ENCODE measurements at places on chromosomes 13 and 19.

DNA sequence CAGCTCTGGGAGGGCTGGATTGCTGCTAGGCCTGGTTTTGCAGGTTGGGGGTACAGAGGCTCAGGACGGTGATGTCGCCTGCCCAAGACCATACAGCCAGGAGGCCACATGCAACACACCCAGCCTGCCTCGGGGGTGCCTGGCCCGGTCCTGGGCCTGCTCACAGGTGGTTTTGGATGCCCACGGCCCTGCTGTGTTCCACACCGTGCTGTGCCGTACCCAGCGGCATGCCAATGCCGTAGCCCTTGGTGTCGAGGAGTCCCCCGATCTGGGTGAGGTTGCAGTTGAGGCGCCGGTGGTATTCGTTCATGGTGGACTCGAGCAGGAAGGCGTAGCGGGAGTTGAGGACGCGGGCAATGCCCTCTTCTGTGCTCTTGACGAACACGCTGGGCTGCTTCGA lies 11.5 kb upstream of the ATP1A3 start:
- DNase-seq, result no peak

GRCh38 chr13:111854403-111854802 lies 212.5 kb upstream of the SOX1 start:
- DNase-seq, result no peak

- DNase-seq, result no peak
Observed at GRCh38 chr13:73451221-73452029, 392.6 kb downstream of the KLF5 start.

DNA sequence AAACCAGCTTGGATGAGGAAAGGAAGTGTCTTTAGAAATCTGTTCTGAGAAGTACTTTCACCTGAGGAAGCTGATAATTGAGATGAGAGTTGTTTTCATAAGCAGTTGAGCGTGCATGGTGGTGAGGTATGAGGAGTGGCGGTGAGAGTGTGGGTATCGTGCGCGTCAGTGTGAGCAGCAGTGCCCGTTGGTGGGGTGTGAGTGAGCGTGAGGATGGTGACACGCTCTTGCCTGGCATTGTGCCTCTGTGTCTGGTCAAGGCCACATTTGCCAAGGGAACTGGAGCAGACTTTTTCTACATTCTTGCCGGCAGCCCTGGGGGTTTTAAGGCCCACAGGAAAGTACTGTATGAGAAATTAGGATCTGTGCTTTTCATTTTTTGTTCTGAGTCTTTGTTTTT lies 36.5 kb upstream of the TEX29 start:
- no peak for DNase-seq

GRCh38 chr19:30369833-30370232 lies 2.4 kb upstream of the ZNF536 start:
- no peak for DNase-seq

DNA sequence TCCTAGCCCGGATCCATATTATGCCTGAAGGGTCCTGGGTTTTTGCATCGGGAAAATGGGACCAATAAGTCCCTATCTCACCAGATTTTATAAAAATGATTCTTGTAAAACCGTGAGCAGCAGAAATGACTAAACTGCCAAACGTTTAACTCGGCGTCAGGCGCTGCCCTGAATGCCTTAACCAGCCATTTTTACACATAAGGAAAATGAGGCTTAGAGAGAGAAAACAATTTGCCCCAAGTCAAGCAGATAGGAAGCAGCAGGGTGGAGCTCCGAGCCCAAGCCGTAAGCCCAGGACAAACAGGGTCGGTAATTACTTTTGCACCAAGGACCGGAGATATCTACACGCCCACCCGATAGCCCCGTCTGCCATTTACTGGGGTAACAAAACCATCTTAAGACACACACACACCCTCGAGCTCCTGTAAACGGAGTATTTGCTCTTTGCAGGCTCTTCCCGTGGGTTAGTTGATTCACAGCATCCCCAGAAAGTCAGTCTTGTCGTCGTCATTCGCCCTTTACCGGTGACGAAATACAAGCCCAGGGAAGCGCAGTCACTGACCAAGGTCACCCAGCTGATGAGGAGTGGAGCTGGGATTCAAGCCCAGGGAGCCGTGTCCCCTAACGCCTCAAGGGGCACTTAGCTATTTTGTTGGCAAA lies 16.0 kb upstream of the MRI1 start:
- no peak for DNase-seq

DNA sequence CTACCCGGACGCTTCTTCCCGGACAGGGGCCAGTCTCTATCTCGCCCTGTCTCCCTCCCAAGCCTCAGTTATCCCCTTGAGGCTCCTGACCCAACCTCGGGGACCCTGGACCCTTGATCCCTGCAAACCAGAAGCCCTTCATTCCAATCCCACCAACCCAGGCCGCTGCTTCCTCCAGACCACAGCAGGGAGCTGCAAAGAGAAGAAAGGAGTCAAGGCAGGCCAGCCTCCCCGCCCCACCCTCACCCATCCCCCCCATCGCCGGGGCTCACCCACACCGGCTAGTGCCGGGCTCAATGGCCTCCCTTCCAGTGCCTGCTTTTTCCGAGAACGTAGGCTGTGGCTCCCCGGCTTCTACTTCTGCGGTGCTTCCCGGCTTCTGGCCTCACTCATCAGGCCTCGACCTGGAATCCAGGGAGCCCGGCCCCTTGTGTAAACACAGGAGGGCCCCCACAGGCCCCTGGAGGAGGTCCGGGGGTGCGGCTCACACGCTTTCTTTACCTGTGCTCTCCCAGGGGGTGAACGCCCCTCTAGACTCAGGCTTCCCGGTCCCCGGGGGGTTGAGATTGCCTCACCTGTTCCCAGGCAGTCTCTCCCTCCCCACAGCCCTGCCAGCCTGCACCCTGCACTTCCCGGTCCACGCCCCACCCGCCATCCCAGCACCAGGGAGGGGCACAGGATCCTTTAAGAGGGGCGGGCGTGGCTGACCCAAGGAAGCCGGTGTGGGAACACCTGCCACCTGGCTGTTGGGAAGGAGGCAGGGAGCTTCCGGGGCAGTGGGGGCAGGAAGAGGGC lies at the start of gene FAM83E:
FAM83E (minus strand) TSS at position 641 of the 795 bp plus-strand sequence. CDS start 1,704 bp downstream, outside the sequence.
- DNase-seq, result no peak

DNA sequence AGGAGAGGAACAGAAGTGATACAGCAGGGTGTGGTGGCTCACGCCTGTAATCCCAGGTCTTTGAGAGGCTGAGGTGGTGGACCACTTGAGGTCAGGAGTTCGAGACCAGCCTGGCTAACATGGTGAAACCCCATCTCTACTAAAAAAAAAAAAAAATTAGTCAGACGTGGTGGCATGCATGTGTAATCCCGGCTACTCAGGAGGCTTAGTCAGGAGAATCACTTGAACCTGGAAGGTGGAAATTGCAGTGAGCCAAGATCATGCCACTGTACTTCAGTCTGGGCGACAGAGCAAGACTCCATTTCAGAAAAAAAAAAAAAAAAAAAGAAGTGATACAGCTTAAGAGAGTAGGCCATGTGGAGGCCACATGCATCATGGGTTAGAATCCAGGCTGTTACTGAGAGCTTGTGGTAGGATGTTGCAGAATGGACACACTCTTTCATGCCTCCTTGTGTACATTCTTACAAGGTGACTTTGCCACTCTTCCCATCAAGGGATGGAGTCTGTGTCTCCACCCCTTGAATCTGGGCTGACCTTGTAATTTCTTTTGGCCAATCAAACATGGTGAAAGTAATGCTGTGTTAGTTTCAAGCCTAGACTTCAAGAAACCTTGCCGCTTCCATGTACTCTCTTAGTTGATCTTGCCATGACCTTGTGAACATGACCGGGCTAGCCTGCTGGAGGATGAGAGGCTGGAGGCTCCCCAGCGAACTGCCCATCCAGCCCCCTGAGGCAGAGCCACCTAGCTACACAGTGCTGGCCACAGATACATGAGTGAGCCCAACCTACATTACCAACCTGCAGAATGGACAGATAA lies 12.3 kb downstream of the FAM187B start:
- DNase-seq, result no peak

DNA sequence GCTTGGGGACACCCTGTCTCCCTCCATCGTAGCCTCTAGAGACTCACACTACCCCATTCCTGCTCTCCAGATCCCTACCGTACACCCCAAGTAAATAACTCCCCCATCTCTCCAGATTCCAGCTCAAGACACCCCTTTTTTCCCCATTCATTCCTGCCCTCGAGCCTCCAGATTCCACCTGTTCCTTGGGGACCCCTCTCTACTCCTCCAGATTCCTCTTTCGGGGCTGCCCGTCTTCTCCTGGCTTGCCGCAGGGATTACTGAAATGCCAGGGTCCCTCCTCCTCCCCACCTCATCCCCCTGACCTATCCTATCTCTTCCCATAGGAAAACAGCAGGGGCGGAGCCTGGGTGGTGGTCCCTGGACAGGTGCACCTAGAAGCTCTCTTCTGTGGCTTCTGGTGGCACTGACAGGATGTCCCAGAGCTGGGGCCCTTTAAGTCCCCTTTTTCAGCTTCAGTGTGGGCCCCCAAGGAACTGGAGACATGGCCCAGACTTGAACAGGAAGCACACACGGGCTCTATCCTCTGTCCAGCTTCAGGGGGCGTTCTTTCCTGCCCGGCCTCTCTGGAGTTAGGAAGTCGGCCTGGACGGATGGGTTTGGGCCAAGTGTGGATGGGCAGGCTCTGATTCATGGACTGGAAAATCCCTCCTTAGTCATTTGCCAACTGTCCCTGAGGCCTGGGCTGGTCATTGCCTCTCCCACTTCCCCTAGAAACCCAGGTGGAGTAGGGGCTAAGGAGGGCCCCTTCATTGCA lies 1.2 kb downstream of the ZSWIM4 start:
- DNase-seq, result no peak

DNA sequence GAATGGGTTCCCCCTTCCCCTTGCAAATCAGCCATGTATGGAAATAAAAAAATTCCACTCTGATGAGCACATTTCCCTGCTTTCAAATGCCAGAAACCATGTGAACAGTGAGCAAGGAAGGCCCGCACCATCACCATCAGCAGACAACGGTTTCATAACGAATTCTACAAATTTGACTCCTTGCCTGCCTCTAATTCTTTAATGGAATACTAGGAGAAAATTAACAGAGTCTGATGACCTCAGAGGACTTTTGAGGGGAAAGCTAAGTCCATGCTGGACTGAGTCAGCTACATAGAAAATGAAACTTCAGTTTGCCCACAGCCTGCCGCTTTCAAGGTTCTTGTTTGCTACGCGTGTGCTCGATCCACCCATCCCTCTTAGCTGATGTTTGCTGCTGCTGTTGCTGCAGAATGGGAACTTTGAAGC lies 46.7 kb upstream of the KL start:
- DNase-seq, result no peak

- DNase-seq, result no peak
Observed at GRCh38 chr13:71278512-71278911, 588.5 kb downstream of the DACH1 start.

DNA sequence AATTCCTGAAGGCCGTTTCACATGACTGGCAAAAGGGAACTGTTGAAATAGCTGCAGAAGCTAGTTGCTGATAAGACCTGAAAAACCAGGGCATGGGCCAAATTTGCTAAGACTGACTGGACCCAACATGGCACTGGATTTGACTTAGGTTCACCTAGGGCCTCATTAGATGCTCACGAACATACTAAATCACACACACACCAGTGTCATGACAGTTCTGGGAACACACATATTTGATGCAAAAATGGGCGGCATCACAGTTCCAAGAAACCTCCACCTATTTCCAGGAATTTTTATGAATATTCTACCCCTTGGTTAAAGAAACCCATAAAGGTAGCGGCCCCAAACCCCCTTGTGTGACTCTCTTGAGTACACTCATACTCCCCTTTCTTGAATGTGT lies 99.6 kb upstream of the OBI1 start:
- no peak for DNase-seq

DNA sequence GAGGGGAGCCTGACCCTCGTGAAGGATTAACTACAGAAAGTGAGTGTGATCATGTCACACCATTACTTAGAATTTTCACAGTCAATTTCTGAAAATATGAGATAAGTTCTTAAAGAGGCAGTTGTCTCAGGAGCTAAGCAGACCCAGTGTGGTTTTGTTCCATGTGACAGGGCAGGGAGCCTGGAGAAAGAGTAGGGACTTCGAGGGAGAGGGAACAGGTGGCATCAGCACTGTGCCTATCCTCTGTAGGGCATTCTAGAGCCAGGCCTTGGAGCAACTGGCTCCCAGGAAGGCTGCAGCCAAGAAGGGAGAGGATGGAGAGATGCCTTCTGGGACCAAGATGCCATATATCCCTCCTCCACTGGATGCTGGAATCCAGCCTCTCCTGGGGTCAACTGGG lies 183.0 kb downstream of the TSHZ3 start:
- DNase-seq, result no peak

DNA sequence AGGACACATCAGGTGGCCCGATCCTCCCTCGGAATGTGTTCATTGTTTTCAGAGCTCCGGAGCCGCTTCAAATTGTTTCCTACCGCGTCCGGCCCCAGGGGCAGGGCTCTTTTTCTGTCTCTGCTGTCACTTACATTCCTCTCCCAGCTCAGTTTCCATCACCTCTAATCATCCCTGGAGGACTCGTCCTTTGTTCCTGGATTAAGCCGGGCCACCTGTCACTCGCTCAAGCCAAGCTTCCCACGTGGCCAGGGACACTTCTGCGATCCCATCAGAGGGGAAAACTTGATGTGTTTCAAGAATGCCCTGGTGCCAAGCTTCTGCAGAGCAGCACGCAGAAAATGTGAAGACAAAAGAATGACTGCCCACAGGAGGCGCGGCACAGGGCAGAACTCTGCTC lies 13.5 kb downstream of the IL17D start:
- DNase-seq, result no peak

DNA sequence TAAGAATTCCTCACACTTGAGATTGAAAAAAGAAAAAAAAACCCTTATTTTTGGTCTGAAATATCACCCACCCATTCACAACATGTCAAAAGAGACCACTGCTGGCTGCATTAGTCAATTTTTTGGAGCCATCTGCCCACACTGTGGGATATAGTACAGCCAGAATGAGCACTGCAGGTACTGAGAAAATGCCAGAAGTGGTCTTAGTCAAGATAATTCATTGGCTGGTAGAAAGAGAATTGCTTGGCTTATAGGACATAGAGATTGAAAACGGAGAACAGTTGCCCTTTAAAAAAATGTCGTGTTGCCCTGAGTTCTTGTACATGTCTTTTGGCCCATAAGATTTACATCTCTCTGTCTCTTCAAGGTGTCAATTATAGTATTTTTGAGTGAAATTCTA lies 1899.5 kb downstream of the OLFM4 start:
- DNase-seq, result no peak

DNA sequence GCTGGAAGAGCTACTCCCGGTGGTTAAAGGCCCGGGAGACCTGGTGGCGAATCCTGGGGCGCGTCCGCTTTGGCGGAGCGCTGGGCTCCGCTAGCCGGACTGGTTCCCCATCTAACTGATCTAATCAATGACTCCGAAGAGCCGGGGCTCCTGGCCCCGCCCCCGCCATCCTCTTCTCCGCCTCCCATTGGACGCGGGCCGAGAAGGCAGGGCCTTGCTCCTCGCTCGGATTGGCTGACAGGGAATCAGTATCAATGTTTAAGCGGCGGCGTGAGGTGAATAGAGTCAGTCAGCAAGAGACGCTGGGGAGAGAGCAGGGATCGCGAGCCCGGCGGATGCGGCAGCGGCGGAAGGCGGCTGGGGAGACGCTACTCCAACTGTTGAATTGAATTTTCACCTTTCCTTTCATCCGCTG lies 1.7 kb upstream of the PCDH17 start:
- DNase-seq, result no peak

GRCh38 chr13:37302686-37303085 lies 197.2 kb upstream of the CSNK1A1L start:
- DNase-seq, result no peak
